ENCODE measurements at places on chromosomes 3 and 15.

DNA sequence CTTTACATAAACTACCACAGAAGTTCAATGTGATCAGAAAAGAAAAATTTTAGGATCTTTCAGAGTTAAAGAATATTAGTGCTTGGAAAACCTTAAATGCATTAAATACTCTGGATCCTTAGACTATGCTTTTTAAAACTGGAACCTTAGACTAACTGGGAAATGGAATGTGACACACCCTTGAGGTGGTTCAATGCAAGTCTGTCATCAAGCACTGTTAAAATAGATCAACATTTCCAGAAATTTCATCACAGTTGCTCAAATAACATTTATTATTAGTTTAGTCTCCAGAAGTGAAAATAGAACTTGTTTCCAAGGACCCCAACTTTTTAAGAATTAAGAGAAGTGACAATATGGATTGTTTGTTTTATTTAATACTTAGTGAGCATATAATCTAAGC is 71.8 kb downstream of the GAP43 start:
- no peak for DNase-seq

- DNase-seq = no peak
Measured at GRCh38 chr15:61025781-61026180, 203.3 kb downstream of the RORA start.

DNA sequence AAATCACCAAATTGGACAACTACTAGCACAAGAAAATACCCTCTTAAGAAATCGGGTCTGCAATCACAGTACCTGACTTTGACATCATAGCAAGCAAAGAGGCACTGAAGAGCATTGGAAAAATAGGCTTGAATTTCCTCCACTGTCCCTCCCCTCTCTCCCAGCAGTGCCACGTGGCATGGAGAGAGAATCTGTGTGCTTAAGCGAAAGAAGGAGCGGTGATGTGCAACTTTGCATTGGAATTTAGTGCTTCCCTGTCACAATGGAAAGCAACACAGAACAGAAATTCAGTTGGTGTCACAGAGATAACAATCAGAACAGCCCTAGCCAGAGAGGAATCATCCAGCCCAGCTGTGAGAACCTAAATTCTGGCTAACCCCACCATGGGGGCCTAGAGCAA is 207.5 kb upstream of the SLITRK3 start:
- no peak for DNase-seq

GRCh38 chr3:160707187-160707794 is 30.3 kb downstream of the ARL14 start:
- DNase-seq = peak; percentile 81

DNA sequence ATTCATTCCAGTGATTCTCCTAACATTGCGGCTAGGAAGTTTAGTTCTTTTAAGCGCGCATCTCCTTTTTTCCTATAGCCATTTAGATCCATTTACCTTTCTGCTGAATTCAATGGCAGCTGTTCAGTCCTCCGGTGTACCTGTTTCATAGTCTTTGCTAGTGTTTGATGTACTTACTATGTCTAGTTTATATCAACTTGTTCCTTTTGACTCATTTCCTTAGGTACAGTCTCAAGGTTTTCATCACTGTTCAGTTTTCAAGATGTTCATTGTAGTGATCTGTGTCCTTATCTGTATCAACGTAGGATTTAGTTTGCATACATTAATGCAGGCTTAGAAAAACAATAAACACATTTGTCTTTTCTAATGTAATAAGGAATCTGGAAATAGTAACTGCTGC is 59.0 kb upstream of the MBNL1 start:
- DNase-seq = no peak

Data from choroid plexus epithelial cell (primary cell).